ENCODE measurements at places on chromosomes 13 and 19.

DNA sequence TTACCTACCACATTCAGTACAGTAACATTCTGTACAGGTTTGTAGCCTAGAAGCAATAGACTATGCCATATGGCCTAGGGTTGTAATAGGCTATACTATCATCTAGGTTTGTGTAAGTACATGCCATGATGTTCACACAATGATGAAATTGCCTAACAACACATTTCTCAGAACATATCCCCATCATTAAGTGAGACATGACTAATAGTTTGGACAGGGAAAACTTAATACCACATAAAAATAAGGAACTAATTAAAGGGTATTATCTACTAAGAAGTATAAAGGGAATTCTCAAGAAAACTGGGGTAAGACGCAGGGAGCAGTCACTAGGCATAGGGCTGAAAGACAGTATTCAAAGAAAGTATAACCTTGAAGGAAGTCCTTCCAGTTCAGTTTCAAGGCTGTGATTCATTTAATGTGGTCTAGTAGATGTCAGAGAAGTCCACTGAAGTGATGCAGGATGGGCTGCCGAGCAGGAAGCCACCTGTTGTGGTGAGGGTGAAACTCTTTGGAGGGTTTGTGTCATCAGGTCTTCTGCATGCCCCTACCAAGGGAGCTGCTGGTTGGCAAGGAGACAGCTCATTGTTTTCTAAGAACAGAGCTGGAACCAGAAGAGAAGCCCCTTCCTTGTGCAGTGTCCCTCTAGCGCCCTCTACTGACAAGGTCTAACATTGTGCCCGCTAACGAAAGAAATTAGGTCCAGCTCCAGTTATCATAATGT, 122.9 kb downstream of the OLFM4 start:
- peak; percentile 17 for DNase-seq

DNA sequence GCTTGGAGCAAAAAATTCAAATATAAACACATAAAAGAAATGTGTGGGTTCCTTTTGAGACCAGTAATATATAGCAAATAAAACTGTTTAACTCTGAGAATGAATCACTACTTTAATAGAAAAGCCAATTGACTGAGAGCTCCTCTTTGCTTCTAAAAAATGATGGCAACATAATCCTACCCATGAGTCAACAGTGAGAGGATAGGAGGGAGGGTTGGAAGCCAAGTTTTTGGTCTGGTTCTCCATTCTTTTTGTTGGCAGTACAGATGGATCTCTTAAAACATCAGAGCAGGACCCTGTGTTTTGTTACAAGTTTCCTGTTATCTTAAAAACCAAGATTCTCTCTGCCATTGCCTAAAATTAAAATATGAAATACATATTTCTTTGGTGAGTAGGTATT, 50.0 kb upstream of the POSTN start:
- no peak for DNase-seq

- no peak for DNase-seq
Observed at GRCh38 chr13:66528180-66528579, 702.0 kb downstream of the PCDH9 start.

DNA sequence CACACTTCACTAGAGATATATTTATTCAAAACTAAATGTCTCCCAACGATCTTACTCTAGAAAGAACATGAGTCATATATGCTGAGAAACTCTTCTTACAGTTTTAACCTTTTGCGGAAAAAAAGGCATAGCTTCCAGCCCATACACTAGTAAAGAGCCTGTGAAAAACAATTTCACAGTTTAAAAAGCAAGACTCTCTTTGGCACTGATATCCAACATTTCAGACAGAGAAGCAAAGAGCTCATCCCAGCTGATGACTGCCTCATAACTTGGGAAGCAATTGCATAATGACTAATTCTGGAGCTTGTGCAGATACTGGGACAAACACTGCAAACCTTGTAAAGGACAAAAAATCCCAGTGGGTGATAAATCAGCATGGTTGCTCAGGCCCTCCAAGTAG, 88.0 kb downstream of the ENOX1 start:
- no peak for DNase-seq

DNA sequence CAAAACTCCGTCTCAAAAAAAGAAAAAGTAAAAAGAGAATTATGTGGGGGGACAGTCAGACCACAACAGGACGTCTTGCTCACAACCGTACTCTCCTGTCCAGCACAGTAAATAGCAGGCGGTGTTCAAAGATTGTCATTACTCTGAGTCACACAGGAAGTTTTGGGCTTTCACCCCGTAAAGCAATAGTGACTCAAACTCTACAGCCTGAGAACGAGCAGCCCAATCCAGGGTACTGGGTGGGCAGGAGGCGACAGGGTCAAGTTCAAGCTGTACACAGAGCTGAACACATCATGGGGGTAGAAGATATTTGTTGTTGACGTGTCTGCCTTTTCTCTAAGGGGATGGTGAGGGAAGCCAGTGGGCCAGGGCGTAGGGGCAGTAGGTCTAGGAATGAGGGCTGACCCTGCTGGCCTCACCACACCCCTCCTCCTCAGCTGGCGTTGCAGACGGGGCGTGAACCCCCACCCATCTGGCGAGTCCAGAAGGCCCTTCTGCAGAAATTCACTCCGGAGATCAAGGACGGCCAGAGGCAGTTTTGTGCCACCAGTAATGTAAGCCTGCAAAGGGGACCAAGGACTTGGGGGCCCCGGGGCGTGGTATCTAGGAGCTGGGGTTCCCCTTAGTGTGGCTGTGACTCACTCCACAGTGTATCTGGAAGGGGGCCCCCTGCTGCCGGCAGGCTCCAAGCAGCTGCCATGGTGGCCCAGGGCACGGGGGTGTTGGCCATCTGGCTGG, 23.3 kb downstream of the PRR12 start:
- peak; percentile 32 for DNase-seq

DNA sequence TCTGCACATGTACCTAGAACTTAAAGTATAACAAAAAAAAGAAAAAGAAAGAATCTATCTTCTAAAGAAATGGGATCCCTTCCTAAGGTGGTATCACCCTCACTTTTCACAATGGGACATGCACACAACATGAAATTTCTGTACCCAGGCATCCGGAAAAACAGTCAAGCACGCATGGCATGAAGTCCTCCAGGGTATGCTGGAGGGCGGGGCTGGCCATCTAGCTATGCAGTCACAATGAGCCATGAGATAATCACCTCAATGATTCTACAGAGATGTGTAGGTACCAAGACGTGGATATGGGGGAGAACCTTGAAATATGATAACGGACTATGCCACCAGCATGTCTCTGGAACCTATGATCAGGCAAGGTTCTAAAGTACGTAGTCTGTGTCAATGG, 69.8 kb downstream of the CCDC70 start:
- no peak for DNase-seq

- DNase-seq: no peak
Observed at GRCh38 chr13:101631395-101631794, 178.9 kb downstream of the ITGBL1 start.

DNA sequence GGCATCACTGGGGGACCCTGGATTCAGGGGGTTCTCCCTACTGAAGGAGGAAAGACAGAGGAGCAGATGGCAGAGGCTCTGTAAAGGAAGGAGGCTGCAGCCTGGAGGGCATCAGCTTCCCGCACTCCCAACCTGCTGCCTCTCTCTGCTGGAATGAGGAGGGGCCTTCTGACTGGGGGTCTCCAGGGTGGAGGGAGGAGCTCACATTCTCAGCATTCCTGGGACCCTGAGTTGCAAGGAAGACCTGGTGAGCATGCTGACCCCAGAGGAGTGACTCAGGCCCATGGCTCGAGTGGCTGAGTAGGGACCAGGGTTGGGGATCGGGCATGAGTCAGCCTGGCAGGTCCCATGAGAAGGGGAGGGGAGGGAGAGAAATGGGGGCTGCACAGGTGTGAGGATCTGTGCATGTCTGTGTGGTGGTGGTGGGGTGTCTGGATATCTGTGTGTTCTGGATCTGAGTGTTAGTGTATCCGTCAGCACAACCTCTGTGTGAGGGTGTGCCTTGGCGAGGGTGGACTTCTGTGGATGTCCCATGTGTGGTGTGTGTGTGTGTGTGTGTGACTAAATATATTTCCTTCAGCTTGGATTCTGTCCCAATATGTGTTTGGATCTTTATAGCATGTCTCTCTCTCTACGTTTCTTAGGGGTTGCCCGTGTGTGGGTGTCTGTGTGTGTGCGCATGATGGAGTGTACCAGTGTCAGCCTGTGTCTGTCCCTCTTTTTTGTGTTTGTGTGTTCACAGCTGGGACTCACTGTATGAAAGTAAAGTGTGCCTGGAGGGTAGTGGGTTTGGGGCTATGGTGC, 4.6 kb downstream of the AXL start:
- no peak for DNase-seq

DNA sequence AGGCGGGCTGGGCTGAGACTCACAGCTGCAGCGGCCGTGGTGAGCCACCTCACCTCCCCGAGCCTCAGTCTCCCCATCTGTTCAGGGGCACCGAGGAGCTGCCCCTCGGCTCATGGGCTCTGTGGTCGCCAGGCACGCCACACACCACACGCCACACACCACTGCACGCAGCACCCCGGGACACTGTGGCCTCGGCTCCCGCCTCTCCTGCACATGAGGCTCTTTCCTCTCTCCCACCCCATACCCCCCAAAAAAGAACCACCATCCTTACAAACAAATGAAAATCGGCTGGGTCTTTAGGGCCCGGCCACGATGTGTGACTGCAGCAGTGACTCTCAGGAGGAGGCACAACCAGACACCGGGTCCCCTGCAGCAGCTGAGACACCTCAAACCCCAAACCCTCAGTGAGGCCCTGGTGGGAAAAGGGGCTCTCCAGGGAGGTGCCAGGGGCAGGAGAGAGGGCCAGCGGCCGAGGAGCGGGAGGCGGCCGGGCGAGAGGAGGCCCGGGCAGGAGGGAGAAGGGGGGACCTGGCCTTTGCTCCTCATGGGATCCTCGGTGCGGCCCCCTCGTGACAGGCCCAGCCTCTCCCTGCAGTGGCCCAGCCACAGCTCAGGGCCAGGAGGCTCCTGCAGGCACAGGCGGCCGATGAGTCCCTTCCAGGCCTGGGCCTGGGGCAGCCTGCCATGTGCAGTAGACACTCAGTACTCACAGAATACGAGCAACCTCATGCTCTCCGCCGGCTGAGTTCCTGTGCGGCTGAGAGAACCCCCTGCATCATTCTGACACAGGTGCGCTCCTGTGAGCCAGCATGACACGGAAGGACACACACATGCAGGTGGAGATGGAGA, 66.3 kb downstream of the RASA3 start:
- DNase-seq: no peak

DNA sequence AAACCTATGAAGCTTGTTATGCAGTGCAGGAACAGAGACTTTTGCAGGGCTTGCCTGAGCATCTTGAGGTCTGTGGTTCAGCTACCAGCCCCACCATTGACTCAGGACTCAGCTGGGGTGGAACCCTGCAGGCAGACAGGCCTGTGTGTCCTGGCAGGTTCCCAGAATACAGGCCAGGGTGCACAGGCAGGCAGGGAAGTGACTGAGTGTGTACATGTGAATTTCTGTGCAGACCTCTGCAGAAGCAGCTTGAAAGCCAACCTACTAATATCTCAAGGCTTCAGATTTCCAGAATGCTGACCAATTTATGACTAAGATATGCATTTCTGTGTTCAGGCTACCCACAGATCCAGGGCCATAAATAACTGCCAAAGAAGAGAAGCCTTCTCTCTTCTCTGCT, 254.4 kb downstream of the DLEU7 start:
- DNase-seq: no peak
